Common myeloid progenitor, CD34-positive (primary cell): ENCODE measurements at places on chromosomes 4 and X.

DNA sequence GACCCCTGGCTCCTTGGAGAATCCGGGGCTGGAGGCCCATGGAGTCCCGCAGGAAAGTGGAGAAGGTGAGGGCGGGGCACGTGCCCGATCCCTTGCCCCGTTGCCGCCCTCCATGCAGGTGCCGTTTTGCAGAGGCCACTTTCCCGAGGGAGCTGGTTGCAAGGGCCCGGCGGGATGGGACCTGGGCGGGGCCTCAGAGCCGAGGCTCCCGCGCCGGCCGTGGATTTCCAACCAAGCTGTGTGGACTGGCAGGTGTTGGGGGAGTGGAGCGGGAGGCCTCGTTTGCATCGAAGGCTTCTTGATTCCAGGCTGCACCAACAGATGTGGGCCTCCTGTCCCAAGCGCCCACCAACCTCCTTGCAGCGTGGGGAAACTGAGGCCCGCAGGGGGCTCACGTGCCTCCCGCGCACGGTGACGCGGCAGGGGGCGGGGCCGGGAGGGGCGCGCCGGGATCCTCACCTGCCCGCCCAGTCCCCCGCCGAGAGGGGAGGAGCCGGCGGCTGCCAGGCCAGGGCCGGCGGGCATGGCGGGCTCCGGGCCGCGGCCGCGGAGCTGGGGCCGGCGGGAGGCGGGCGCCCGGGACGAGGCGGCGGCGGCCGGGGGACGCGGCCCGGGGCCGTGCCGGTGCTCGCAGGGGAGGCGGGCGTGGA, 24.9 kb downstream of the SH3BP2 start:
- DNase-seq = no peak

- no peak for DNase-seq
Measured at GRCh38 chr4:12956026-12956425, 528.1 kb downstream of the RAB28 start.

- DNase-seq = no peak
Measured at GRCh38 chr4:6732441-6733357, 16.7 kb downstream of the BLOC1S4 start.

- DNase-seq = no peak
Measured at GRCh38 chr4:63036159-63036866, 1372.9 kb downstream of the TECRL start.

GRCh38 chr4:10283761-10284160, 167.2 kb upstream of the WDR1 start:
- no peak for DNase-seq

- DNase-seq = no peak
Measured at GRCh38 chr4:178205826-178206225, 763.6 kb upstream of the AGA start.

DNA sequence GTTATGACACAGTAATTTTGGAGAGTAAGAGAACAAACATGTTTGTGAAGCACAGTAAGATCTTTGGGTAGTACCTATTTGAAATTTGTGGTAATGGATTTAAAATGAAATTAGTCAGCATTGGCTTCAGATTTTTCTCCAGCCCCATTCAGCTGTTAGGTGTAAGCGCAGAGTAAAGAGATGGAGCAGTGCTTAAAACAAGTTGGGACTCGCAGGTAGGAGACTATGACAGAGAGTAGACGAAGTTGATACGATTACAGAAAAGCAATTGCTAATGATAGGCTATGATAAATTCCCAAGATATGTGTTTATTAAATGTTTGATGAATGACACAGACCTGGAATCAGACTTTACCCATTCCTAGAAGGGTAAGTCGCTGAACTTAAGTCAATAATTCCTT, 72.6 kb downstream of the CHIC2 start:
- no peak for DNase-seq

- no peak for DNase-seq
Measured at GRCh38 chr4:7160951-7161440, 31.3 kb upstream of the SORCS2 start.

GRCh38 chr4:38514465-38515146, 149.4 kb upstream of the KLF3 start:
- no peak for DNase-seq

- no peak for DNase-seq
Measured at GRCh38 chr4:123478859-123479345, 82.3 kb downstream of the SPRY1 start.

- DNase-seq = peak; percentile 6
Measured at GRCh38 chrX:42694260-42694815, 83.6 kb downstream of the PPP1R2C start.

- peak; percentile 78 for DNase-seq
Measured at GRCh38 chrX:73855546-73855945, 292.5 kb downstream of the CHIC1 start.

DNA sequence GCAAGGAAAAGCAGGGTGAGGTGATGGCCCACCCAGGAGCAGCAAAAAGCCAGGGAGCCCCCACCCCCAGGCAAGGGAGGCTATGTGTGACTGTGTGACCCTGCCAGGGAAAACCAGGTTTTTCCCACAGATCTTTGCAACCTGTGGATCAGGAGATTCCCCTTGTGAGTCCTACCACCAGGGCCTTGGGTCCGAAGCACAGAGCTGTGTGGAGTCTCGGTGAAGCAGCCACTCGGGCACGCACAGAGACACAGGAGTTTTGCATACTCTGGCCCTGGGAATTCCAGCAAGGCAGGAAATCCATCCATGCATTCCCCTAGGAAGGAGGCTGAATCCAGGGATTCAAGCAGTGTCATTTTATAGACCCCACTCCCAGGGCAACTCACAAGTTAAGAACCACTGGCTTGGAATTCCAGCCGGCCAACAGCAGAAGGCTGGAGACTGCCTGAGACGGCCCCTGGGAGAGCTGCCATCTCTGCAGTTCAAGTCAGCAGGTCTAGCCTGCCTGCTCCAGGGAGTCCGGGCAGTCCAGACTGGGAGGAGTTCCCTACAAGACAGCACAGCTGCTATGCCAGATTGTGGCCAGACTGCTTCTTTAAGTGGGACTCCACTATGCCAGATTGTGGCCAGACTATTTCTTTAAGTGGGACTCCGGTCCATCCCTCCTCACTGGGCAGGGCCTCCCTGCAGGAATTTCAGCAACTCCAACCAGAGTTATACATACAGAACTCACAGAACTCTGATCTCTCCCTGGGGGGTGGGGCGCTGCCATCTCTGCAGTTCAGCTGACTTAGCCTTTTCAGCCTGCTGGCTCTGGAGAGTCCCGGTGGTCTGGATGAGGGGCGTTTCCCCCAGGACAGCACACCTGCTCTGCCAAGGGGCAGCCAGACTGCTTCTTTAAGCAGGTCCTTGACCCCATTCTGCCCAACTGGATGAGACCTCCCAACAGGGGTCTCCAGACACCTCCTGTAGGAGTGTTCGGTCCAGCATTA, 85.1 kb upstream of the ADAD1 start:
- DNase-seq = no peak

- peak; percentile 96 for DNase-seq
Measured at GRCh38 chr4:143512978-143513313, 556 bp upstream of the SMARCA5 start.

DNA sequence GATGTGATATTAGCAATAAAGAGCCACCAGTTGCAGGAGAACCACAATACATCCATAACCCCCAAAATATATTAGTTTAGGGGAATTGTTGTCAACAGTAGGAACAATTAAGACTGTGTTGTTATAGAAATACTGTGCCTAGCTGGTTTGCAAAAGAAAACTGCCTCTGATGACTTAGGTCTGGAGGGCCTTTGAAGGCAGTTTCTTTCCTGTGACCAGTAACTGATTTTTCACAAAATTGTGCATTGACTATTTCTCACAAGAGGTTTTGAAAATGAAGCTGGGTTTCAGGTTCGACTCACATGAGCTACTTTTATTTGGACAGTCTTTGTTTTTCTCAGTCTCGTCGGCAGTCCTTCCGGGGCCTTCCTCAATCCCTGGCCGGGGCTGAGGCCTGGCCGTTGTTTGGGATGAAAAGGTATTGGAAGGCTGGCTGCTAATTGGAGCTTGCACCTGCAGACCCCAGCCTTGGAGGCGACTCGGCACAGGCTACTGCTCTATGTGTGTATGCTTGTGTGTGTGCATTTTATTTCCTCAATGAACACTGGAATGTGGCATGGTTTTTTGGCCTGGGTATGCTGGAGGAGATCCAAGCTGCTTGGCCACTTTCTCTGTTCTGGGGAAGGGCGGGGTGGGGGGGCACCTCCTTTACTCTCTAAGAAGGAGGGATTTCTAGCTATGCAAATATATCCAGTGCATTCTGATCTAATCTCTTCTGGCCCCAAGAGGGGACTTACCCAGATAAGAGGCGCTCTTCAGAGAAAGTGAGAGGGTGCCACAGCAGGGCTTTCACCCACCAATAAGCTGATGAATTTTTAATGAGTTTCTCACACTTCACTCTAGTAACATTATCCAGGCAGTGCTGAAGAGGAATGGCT, 49.5 kb upstream of the LNX1 start:
- no peak for DNase-seq

- no peak for DNase-seq
Measured at GRCh38 chrX:10819973-10820372, 199.6 kb upstream of the MID1 start.

GRCh38 chr4:42566835-42567234, 90.1 kb downstream of the ATP8A1 start:
- DNase-seq = no peak

- peak; percentile 64 for DNase-seq
Measured at GRCh38 chrX:49754233-49754857, 58.6 kb upstream of the PAGE1 start.

- DNase-seq = no peak
Measured at GRCh38 chrX:137058339-137059127, 24.7 kb upstream of the GPR101 start.

GRCh38 chrX:130385520-130385919, at the start of gene GPR119:
Gene GPR119 (minus strand): TSS chrX:130385674. CDS start chrX:130385447, 227 bp downstream.
- no peak for DNase-seq

GRCh38 chr4:10731162-10731561, 46.6 kb upstream of the CLNK start:
- no peak for DNase-seq

- no peak for DNase-seq
Measured at GRCh38 chrX:148659481-148659880, 159.1 kb downstream of the AFF2 start.

- no peak for DNase-seq
Measured at GRCh38 chrX:10233173-10233572, 76.4 kb downstream of the CLCN4 start.

GRCh38 chr4:140808256-140808655, 52.1 kb upstream of the TBC1D9 start:
- no peak for DNase-seq
